ENCODE measurements at places on chromosomes 16 and 17.

GRCh38 chr16:82694239-82694874, 67.6 kb downstream of the CDH13 start:
- no peak for DNase-seq

DNA sequence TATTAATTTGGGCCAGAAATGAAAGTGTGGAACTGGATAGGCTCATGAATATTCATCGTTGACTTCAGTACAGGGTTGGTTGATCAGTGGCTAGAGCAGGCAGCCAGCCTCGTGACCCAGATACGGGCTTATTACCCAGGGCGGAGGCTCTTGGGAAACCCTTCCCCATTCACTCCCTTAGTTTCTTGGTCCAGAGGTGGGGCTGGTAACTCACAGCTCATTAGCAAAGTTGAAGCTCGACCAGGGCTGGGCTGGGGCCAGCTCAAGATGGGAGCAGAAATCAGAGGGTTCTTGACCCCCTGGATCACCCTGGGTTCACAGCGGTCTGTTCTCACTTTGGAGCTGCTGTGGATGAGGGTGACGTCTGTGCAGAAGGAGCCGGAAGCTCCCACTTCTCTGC, 44.6 kb upstream of the GSE1 start:
- no peak for DNase-seq

GRCh38 chr17:15926039-15926740, 18.7 kb upstream of the ADORA2B start:
- DNase-seq: no peak

GRCh38 chr17:67132366-67132765, 88.0 kb downstream of the CACNG1 start:
- no peak for DNase-seq

DNA sequence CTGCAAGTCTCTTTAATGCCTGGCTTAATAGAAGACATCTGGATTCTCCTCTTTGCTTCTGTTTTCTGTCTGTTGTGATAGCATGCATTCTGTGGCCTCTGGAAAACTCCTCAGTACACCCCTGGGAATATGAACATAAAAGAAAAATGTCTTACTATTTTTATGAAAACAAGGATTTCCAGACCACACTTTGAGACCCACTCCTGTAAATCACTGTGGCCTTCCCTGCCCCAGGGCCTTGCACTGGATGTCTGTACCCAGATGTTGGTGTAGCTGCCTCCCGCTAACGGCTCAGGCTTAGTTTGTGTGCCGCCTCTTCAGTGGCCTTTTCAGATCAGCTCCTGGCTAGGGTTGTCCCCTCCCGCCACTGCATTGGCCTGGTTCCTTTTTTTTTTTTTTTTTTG, 126.6 kb downstream of the SOCS1 start:
- no peak for DNase-seq

- DNase-seq: no peak
Measured at GRCh38 chr17:4788159-4788806, 481 bp upstream of the GLTPD2 start.

- DNase-seq: no peak
Measured at GRCh38 chr16:67924140-67924906, 7.3 kb downstream of the CTRL start.

GRCh38 chr16:77246150-77246549, 46.9 kb downstream of the SYCE1L start:
- no peak for DNase-seq

GRCh38 chr17:494601-495265, 142.1 kb upstream of the RPH3AL start:
- no peak for DNase-seq

DNA sequence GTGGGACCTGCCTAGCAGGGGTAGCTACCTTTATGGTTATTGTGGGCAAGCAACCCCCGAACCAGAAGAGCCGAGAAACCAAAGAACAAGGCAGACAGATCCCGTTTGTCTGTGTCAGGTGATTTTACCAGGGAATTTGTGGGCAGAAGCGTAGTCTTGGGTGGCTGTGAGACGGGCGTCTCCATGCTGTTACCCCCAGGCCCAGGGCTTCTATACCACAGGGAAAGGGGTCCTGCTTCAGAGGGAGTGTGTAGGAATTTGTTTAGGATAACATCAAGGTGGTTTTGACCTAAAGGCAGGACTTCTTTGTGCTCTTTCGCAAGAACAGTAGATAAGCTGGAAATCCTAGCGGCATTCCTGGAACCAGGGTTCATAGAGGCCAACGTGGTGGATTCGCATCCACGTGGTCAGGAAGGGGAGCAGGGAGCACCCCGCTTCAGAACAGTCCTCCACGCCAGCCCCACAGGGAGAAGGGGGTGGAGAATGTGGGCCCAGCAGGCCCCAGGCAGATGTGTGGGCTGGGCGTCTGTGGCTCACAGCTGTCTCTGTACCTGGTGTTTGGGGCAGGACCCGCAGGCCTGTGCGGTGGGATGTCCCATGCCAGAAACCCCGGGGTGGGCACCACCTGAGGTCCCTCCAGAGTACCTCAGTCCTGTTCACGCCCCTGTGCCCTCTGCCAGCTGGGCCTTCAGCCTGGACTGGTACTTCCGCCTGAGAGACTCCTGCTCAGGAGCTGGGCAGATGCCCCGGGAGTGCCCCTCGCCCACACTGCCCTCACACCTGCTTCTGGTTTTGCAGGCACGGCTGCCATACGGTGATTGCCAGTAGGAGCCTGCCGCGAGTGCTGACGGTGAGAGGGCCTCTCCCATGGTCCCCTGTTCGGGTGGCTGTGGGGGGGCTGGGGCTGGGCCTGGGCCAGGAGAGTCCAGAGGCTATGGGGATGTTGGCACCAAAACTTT, 4.1 kb downstream of the DECR2 start:
- no peak for DNase-seq

DNA sequence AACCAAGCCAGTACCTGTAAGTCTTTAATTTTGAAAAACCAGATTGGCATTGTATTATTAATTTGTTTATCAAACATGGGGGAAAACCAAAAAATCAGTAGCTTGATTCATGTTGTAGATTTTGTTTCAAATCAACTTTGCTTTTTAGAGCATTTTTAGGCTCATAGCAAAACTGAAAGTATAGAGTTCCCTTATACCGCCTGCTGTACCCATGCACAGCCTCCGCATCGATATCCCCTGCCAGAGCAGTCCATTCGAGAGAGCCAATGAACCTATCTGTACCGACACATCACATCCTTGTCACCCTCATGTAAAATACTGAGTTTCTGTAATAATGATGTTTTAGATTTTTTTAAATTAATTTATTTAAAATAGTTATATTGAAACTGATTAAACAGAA, 16.2 kb upstream of the MRC2 start:
- no peak for DNase-seq

DNA sequence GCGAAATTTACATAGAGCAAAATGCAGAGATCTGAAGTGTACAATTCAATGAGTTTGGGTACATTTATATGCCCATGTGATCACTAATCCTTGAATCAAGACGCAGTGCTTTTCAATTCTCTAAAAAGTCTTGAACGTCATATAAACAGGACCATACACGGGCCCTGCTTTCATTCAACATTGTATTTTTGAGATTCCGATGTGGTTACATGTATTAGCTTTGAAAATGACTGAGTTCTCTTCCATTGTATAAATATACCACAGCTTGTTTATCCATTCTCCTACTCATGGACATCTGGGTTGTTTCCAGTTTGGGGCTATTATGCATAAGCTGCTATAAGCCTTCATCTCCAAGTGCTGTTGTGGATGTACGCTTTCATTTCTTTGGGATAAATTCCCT, 45.5 kb downstream of the ZCCHC14 start:
- no peak for DNase-seq

DNA sequence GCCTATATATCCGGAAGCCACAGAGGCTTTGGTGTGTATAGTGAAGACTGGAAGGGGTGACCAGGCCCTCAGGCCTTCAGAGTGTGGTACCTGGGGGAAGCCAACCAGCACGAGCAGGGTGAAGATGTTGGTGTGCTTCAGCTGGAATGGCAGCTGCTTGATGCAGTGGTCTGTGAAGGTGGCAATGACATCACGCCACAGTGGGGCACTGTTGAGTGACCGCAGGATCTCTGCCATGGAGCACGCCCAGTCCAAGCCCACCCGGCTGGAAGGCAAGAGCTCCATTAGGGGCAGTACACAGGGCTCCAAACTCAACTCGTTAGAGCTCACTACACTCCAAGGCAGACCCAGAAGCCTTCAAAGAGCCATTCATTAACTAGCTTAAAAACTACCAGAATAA, 68.5 kb upstream of the ATP2A3 start:
- no peak for DNase-seq

DNA sequence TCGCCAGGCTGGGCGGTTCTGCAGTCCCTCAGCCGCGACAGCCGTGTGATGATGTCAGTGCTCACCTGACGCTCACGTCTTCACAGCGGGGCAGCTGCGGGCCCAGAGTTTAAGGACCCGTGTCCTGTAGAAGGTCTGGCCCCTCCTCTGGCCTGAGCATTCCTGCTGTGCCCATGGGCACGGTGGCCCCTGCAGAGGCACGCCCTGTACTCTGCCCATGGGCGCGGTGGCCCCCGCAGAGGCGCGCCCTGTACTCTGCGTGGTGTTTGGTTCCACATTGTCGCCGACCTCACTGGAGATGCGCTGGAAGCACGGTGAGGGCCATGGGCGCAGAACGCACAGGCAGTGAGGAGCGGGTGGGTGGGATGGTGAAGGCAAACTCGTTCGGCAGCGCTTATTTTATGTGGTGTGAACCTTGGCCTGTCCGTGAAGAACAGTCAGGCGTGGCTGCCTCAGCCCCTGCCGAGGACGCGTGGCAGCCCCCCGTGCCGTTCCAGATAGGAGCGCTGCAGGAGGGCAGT, 122.0 kb downstream of the BANP start:
- DNase-seq: no peak

GRCh38 chr16:58085584-58086251, 43.5 kb downstream of the CFAP20 start:
- DNase-seq: no peak

DNA sequence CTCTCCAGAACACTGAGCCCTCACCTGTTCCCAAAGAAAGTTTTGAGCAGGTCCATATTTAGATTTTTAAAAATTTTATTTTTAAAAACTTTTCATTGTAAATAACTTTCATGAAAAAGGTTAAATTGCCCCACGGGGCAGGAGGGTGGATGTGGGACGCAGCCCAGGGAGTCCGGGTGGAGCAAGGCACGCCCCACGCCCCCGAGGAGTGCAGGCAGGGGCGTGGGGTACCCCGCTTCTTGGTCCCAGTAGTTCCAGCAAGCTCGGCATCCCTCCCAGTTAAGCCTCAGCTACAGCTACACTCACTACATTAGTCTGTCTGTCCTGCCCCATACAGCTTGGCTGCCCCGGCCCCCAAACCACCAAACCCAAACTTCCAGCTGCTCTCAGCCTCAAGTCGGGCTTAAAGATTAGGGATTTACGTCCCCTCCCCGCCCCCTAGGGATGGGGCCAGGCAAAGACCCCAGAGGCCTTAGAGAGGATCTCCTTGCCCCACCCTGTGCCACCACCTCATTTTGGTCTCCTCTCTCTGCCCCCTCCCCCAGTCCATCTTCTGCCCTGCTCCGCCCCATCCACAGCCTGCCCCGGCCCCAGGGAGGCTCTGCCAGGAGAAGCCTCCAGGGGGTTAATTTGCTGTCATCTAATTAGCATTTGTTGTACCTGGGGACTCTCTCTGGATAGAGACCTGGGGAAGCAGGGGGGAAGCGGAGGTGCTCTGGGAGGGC, 4.6 kb downstream of the FOXJ1 start:
- no peak for DNase-seq

DNA sequence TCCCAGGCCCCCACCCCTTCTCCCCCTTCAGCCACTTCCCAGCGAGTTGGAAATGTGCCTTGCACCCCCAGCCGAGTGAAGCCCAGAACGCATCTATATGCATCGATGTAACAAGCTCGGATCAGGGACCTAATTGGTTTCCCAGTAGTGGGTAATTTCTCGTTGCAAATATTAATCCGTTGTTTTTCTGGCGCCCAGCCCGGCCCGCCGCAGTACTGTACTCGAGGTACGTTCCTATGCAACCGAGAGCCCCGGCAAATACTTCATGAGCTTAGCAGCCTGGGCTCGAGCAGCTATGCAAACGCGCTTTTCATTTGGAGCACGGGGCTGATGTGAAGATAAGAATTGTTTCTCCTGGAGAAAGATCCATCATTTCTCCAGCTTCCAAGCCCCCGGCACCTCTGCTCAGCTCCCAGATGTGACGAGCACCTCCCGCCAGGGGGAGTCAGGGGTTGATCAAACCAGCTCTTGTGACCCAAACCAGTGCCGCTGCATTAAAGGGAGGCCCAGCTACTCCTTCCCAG, 229.8 kb downstream of the KATNIP start:
- no peak for DNase-seq
